NCI-H187 (cell line): ENCODE measurements at places on chromosomes 11 and 22.

DNA sequence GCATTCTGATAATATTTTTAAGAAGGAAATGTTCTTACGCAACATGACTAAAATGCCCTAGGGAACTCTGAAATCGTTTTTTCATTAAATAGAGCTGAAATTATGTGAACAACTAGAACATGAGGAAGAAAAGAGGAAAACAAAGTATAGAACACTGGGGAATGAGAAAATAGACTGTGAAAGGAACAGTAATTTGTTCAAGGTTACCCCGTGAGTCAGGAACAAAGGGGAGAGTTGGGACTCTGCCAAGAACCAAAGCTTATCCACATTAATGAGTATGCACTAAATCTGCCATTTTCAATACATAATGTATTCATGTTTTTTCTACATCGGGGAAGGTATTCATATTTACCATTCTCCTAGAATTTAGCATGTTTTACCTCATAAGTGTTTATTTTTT lies 961.8 kb upstream of the CCDC90B start:
- DNase-seq = no peak

GRCh38 chr11:68545796-68546195 lies 85.2 kb downstream of the PPP6R3 start:
- no peak for DNase-seq

DNA sequence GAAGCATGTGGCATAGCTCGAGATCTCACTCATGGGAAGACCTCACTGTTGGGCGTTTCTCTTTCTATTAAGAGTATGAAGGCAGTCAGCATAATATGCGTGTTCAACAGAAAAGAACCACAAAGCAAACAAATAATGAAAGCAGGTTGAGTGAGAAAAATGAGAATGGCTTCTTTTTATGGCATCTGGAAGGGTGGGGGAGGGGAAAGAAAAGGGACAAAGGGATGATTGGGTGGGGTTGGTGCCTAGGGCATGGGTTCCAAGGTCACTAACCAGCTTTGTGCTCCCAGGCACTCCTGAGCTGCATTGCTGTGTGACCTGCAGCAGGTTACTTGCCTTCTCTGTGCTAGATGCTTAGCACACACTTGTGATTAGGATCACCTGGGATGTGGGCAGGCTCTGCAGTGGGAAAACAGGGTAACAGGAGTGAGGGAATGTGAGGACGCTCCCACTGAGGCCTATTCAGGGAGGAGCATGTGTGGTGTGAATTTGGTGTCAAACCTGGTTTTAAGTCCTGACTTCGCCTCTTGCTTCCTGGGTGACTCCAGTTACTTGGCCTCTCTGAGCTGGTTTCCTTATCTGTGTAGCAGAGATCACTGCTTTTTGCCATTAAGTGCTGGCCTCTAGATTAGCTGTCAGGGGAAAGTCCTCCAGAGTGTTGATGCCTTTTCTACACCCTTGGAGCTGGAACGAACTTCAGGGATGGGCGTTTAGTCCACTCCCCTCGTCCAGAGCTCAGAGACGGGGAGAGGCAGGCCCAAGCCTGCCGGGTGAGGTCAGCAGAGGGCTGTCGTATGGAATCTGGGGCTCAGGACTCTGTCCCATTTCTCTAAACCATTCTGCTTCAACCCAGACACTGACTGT lies 74.8 kb downstream of the KIAA1671 start:
- no peak for DNase-seq

- DNase-seq = no peak
These were observed 23.5 kb downstream of the APLNR start for GRCh38 chr11:57213342-57214097.

GRCh38 chr11:75424396-75424795 lies 8.6 kb downstream of the KLHL35 start:
- no peak for DNase-seq

DNA sequence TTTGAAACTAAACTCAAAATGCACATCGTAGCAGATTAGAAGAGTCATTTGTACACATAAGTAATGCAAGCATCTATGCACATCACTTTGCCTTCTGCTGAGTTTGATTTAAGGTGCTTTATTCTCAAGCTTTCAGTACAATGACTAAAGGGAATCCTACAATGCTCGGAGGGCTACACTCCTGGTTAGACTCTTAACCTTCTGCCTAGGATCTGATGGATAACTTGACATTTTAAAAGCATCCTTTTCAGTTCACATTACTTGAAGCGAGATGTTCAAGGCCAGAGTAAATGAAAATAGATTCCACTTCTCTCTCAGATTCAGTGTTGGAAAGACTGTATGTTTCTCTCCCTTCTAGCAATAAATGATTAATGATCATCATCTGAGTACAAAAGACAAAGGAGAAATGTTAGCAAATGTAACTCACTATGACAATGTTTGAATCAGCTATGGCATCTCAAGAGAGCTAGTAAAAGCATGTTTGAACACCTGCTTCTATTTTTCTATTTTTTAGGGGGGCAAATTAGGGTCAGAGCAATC lies 259.2 kb upstream of the ANO3 start:
- DNase-seq = peak; percentile 63

- no peak for DNase-seq
These were observed 66.8 kb upstream of the MYOD1 start for GRCh38 chr11:17652556-17652955.

GRCh38 chr22:44793506-44794172 lies 41.3 kb downstream of the ARHGAP8 start:
- DNase-seq = no peak

GRCh38 chr22:23065495-23066122 lies 4.7 kb upstream of the GNAZ start:
- no peak for DNase-seq

- DNase-seq = no peak
These were observed 25.7 kb upstream of the CCDC188 start for GRCh38 chr22:20176421-20177085.

- no peak for DNase-seq
These were observed 86.9 kb upstream of the NNMT start for GRCh38 chr11:114209343-114209742.

- no peak for DNase-seq
These were observed 503.4 kb downstream of the DLG2 start for GRCh38 chr11:85123752-85124231.

GRCh38 chr22:21650823-21651520 lies 8.9 kb downstream of the SDF2L1 start:
- no peak for DNase-seq

DNA sequence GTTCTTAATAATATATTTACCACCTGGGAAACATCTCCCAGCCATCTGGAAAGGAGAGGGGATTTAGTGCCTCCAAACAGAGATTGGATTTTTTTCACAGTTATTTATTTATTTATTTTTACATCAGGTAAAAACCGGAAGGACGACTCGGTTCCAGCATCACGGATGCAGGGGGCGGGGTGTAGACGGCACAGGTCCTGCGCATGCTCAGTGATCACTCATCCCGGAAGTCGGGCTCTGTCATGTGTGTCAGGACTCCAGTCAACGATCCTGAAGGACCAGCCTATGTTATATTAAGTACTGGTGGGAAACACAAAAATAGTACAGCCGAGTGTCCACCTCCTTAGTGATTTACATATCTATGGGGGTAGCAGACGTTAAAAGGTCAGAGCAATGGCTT lies 467.6 kb downstream of the NTM start:
- no peak for DNase-seq

DNA sequence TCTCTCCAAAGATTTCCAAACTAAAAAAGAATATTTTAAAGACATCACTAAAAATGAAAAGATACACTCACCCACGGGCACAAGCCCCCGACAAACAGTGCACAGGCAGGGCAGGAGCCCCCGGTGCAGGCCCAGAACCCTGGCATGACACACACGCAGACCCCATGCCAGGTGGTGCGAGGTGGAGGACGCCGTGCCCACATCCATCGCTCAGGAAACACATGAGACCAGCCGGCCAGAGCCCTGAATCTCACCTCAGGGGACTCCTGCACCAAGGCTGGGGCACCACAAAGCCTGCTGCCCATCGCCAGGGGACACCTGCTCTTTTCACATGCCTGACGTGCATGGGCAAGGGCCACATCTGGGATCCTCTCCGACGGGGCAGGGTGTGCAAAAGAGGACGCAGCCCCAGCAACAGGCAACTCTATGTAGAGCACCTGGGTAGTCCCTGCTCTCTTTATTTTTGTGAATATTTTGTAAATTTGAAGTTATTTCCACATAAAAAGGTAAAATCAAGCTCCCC lies 13.4 kb downstream of the BRD1 start:
- DNase-seq = no peak

- DNase-seq = no peak
These were observed 44.9 kb downstream of the C11orf58 start for GRCh38 chr11:16783321-16783801.

DNA sequence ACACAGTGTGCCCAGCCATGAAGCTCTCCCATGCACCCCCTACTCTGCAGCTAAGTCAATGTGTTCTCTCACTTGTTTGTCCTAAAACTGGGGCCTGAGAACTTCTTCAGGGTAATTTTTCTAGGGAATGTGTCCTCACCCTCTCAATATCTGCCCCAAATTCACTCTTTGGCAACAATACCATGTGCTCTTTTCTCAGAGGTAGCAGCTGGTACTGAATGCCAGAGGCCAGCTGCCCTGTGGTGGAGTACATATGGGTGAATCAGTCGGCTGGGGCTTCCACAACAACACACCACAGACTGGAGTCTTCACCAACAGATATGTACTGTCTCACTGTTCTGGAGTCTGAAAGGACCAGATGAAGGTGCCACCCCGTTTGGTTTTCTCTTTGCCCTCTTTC lies 97.7 kb upstream of the TOP3B start:
- no peak for DNase-seq

GRCh38 chr11:63710476-63711217 lies 29.3 kb downstream of the RTN3 start:
- no peak for DNase-seq

- no peak for DNase-seq
These were observed 638 bp downstream of the SAAL1 start for GRCh38 chr11:18105086-18105801.

GRCh38 chr11:19365743-19366410 lies 125.1 kb upstream of the E2F8 start:
- no peak for DNase-seq

DNA sequence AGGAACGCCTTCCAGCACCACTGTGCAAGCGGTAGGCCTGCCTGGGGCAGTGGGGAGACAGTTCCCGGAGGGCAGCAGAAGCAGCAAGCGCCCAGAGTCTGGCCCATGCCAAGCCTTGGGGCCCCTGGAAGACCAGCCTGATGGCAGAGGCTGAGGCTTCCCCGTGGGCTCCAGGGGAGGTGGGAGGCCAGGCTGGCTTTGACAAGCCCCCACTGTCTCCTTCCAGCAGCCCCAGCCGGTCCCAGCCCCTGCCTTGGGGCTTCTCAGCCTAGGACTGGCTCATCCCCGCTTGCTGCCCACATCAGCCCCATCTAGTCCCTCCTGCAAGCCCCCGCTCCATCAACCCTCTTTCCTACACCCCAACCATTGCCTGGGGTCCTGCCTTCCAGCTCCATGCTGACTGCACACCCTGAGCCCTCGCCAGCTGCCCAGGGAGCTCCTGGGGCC lies 46.7 kb downstream of the IGF2 start:
- DNase-seq = no peak

- no peak for DNase-seq
These were observed 561 bp downstream of the TRMT112 start for GRCh38 chr11:64316672-64317324.

DNA sequence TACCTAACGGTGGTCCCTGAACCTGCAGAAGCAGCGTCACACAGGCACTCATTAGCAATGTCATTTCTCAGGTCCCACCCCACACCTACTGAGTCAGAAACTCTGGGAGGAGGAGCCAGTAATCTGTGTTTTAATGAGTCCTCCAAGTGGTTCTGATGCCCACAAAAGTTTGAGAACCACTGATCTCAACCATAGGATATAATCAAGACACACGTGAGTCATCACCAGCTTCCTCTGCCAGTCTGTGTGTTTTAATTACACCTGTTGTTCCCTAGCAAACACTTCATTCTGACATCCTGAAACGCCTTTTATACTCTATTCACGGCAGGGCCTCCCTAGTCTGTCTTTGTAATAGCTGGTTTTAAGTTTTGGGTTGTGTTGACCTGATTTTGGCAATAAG lies 5.8 kb downstream of the TECTA start:
- DNase-seq = no peak

DNA sequence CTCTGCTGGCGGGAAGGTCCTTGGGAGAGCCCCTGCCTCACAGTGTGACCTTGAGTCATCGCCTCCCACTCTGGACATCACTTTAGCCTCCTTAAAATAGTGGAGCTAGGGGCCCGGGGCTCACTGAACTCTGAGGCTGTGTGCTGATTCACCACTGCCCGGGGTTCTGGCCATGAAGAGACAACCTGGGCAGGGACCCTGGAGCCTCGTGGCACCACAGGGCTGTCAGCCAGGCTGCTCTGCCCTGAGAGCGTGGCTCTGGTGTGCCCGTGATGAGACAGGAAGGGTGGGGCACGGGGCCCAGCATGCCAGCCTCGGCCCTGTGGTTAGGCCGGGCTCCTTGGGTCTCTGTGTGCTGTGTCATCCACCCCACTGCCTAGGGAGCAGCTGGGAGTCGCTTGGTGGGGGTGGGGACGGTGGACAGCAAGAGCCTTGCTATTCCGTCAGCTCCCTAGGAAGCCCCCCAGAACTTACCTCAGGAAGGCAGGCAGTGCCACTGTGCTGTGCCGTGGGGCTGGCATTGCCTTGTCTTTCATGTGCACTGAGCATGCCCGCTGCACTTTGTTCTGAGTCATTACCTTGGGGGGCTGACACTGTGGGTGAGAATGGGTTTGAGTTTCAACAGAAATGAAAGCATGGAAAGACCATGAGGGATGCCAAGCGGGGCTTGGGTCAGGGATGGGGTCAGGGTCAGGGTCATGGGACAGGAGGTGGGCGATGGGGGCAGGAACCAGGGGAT lies 31.7 kb downstream of the TPCN2 start:
- no peak for DNase-seq

DNA sequence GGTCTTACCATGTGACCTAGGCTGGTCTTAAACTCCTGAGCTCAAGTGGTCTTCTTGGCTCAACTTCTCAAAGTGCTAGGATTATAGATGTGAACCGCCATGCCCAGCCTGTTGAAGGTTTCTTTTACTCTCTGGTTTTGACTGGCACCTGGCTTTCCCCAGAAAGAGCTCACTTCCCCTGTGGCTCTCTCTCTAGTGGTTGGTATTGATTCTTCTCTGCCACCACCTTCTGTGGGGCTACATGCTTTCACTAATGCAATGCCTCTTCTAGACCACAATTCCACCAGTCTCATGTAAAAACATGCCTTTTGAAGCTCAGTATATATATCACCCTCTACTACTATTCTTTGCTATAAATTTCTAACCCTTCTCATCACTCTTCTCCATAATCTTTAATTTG lies 67.2 kb downstream of the CCDC83 start:
- DNase-seq = no peak

DNA sequence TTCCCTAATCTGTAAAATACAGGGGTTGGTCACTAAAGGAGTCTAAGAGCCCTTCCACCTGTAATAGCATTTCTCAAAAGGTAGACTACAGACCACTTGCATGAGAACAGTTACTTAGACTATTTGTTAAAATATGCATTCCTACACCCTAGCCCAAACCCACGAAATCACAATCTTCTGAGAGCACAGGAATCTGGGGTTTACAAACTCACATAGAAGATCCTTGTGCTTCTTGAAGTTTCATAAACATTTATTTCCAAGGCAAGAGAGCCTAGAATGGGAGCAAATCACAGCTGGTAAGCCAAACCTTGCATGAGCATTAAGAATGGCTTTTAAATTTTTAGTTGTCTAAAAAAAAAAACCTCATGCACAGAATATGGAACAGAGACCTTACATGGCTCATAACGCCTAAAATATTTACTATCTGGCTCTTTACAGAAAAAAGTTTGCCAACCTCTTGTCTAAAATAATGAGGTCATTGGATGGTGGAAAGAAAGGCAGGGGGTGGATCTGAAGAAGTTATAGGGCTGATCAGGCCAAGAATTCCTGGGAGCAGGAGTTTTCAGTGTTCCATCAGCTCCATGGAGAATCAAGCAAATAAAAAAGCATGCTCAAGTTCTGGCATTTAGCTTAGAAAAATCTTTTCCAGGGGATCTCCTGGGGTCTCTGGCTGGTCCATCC lies 133.4 kb downstream of the CCDC34 start:
- DNase-seq = no peak
